ENCODE measurements at places on chromosomes 2 and 18. TPM values are rescaled to one million over a fixed set of nuclear protein-coding genes. Genes with fewer than 3 reads are reported as not detected.

DNA sequence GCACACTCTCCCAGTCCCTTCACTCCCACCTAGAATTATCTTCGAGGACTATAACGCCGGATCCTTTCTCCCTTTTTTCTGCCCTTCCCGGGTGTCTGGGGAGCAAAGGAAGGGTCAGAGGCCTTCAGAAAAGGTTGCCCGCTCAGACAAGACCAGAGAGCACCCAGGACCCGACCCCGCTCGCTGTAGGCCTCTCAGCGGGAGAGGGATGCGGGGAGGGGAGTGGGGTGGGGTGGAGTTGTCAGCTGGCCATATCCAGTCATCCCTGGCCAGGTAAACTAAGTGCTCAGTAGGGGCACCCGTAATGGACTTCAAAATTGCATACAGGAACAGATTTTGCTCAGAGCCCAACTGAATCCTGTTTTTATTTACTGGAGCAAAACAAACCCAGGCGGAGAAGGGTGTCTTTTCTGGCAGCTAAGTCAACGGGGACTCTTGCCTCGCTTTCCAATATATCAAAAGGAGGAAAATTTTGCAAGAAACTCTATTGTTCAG lies 65.0 kb downstream of the NOL4 start:
- no peak for DNase-seq

DNA sequence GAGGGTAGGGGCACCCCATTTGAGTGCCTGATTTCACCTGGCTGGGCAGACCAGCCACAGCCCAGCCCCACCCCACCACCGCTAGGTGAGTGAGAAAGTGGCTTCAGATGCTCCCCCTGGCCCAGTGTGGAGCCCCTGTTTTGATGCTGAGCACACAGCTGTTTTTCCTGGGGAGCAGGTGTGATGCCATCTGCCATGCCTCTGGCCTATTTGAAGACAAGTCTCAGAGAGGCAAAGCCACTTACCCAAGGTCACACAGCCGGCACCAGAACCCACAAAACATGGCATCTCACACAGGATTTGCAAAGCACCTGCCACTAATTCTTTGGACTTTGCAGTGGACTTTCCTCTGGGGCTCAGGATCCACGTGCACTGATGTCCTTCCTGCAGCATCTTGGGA lies 131.3 kb downstream of the INHBB start:
- no peak for DNase-seq

GRCh38 chr18:54848121-54848520 lies 19.8 kb downstream of the RAB27B start:
- no peak for DNase-seq

DNA sequence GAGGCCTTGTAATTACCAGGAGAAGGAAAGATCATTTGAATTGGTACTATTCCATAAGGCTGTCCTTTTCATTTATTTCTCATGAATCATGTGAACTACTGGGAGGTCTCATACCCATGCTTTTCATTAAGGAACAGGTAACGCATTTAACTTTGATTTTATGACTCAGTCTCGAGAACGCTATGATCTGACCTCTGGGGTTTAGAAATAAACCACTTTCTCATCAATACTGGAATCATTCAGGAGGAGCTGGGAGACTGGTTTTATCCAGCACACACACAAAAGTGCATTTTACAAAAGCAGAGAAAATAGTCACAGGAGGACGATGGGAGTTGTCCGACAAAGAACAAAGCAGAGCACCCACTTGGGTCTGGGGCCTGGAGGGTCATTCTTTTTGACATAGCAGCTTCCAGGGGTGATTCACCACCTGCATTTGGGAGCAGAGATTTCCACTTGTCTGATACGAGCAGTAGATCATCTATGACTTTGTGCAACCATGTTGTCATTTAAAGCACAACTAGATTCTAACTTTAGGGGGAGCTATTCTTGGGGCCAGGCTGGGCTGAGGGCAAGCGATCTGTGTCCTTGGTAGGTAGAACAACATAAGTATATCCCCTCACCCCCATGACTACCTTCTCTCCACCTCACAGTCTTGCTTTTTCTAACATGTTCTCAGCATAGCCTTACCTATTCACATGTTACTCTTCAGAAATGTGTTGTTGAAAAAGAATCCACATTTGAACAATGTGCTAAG lies 95.9 kb upstream of the SCG2 start:
- DNase-seq, result no peak

DSC2 gene
- polyA plus RNA-seq, result 4.7 TPM

GRCh38 chr18:55845221-55845620 lies 257.2 kb upstream of the TCF4 start:
- no peak for DNase-seq

DNA sequence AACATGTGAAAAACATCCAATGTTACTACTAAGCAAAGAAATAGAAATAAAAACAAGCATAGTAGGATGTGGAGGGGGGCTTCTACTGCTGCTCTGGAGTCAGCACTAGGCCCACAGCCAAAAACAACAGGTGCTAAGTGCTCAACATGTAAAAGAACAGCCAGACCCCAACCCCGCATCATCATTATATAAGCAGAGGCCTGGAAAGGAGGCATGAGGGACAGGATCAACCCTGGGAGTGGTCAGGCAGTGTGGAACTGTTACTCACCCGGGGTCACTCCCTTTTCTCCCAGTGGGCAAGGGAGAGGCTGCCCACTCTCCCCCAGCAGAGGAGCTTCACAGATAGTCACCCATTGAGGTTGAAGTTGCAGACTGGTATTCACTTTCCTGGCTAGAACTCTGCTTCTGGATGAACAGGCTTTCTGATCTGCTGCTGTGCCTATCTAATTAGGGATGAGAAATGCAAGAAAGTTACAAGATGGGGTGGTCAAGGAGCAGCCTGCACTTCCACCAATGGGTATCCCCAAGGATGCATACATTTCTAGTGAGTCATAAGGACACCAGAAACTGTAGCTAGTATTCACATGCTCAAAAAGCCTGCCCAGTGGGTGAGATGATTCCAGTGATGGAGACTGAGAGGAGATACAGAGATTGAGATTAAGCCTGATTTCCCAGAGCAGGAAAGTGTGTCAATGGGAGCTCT lies 480.1 kb upstream of the TCF4 start:
- DNase-seq, result no peak

AQP4 gene
- not detected for polyA plus RNA-seq

DNA sequence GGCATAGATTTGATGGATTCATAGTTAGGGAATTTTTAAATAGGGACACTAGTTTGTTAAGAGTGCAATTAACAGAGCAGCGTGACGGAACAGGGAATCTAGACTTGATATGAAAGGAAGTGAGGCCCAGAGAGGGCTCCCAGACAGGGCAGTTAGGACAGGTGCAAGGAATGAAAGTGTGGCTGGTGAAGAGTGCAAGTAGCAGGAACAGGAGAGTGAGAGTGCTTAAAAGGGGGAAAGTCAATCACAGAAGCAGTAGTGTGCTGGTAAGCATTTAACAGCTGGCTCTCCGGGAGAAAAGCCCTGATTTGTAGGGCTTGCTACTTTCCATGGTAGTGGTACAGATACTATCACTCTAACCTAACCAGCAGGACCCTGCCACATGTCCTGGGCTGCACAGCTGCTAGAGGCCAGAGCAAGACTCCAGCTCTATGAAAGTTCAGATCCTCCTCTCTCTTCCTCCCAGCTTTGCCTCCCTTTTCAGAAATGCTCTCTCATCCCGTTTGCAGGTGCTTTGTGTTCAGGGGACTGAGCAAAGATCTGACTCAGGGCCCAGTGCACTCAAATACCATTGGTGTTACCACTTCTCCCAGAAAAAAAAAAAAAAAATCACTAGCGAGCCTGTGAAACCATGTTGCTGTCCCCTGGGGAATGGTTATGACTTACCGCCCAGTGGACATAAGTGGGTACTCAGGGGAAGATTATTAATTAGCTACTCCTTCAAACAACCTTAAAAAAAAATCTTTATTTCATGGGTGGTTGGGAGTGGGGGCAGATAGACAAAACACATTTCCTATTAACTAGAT lies 18.1 kb upstream of the GCFC2 start:
- no peak for DNase-seq

LYG2 gene
- 0.17 TPM for polyA plus RNA-seq

FSHR gene
- polyA plus RNA-seq, result not detected

EGR4 gene
- not detected for polyA plus RNA-seq

DNA sequence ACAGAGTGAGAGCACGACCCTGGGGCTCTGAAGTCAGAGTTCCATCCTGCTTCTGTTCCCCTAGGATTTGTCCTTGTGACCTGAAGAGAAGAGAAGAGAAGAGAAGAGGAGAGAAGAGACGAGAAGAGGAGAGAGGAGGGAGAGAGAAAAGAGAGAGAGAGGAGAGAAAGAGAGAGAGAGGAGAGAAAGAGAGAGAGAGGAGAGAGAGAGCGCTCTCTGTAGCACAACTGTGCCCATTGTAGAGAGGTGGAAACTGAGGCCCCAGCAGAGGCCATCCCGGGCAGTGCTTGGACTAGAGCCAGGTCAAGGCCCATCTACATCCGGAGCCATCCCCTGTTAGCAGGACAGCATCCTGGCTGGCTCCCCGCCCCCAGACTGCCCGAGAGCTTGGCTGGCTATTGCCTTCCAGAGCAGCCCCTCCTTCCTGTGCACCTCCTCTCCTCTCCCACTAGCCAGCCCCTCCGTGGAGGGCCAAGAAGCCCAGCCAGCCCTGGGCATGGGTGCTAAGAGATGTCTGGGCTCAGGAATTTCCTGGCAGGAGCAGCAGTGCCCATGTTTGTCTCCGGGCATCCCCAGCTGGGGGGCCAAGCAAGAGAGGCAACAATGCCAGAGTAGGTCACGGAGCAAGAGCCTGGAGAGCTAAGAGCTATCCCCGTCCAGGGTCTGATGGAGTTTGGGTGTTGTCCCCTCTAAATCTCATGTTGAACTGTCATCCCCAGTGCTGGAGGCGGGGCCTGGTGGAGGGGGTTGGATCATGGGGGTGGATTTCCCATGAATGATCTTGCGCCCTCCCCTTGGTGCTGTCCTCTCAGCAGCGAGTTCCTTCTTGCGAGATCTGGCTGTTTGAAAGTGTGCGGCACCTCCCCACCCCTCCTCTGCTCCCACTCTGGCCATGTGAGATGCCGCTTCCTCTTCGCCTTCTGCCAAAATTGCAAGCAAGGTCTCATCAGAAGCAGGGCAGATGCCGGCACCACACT lies 18.2 kb upstream of the GPR55 start:
- DNase-seq, result peak; percentile 24

GRCh38 chr2:74375838-74376237 lies 4.3 kb downstream of the DCTN1 start:
- DNase-seq, result no peak

DNA sequence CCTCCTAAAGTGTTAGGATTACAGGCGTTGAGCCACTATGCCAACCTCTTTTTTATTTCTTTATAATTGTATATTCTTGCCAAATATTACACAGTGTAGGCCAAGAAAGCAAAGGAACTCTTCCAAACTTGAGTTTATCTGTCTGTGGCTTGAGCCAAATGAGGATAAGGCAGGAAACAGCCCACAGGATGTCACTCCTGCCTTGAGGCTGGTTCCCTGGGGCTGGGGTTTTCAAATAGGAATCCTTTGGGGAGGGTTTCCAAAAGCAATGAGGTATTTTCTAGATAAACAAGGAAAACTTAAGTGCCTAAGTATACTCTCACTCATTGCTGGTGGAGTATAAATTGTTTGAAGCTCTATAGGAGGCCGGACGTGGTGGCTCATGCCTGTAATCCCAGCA lies 56.4 kb downstream of the ADCY3 start:
- DNase-seq, result no peak

DNA sequence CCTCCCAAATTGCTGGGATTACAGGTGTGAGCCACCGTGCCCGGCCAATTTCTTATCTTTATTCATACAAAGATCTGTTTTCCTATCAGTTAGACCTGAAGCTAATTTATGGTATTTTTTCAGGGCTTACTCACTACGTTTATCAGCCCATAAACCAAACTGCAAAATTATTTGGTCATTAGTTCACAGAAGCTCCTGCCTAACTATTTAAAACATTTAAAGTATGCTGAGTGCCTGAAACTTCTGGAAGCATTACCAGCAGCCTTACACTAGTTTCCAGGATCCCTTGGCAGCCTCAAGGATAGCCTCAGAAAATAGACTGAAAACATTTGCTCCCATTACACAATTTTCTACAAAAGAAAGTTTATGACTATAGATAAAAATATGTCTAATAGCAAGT lies 68.8 kb downstream of the GALNT13 start:
- DNase-seq, result no peak

GRCh38 chr2:237423891-237424290 lies 9.9 kb upstream of the COL6A3 start:
- no peak for DNase-seq

DNA sequence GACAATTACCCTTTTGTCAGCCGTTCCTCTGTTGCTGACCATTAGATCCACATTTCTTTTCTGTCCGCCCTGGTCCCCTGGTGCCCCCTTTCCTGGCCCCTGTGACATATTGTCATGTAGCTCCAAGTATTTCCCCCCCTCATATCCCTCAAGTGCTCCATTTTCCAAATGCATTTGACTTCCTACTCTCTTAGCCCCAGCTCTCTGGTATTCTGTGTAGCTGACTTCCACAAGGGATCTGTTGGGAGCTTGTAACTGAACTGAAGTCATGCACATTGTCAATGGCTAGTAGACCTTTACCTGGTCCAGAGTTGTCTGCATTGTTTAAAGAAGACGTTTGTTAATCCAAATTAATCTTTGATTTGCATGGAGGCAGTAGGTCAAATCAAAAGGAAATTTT lies 34.8 kb downstream of the LIPG start:
- no peak for DNase-seq

KLHL30 gene
- polyA plus RNA-seq, result not detected

- DNase-seq, result no peak
Observed at GRCh38 chr2:12684471-12684936, 32.2 kb upstream of the TRIB2 start.

DNA sequence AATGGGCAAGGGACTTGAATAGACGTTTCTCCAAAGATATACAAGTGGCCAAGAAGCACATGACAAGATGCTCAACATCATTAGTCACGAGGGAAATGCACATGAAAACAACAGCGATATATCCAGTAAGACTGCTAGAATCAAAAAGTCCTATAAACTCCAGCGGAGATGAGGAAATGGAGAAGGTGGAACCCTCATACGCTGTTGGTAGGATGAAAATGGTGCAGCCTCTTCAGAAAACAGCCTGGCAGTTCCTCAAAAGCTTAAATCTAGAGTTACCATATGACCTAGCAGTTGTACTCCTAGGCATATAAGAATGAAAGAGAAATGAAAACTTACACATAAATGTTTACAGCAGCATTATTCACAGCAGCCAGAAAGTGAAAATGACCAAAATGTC lies 48.1 kb downstream of the HPCAL1 start:
- DNase-seq, result no peak
